ENCODE measurements at places on chromosomes 2 and 18.

- no peak for DNase-seq
Measured at GRCh38 chr2:60873381-60873780, 8.0 kb upstream of the REL start.

GRCh38 chr18:13564579-13564978, 161.8 kb downstream of the FAM210A start:
- no peak for DNase-seq

- no peak for DNase-seq
Measured at GRCh38 chr2:55490554-55490953, 29.0 kb upstream of the CFAP36 start.

DNA sequence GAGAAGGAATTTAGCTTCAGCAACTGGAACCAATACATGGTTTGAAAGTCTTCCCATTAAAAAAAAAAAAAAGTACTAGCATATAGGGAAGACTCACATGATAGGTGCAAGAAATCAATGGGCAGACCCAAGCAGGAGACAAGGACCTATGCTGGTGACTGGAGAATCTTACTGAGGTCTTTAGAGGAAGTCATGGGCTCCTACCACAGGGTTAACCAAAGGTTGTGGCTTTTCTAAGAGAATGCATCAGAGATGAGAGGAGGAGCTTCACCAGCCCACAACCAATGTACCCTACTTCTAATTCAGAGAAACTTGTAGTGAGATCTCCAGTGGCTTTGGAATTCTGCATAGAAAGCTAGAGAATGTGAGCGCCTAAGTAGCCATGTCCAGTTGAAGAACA, 207.4 kb downstream of the NCKAP5 start:
- DNase-seq = no peak

DNA sequence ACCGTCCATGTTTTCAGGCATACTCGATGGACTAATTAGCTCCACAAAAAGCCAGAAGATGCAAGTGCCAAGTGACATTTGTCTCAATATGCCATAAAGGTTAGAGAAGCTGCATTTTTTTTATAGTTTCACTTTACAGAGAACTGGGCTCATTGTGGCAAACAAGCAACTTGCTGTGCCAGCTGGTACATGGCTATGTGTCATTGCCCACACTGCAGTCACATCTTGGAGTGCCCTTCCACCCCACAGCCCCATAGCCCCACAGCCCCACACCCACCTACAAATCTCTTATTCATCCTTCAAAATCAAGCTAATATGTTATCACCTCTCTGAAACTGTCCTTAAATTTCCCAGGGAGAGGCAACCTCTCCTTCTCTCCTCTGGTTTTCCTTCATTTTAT, 451.9 kb downstream of the ARHGAP15 start:
- DNase-seq = no peak

DNA sequence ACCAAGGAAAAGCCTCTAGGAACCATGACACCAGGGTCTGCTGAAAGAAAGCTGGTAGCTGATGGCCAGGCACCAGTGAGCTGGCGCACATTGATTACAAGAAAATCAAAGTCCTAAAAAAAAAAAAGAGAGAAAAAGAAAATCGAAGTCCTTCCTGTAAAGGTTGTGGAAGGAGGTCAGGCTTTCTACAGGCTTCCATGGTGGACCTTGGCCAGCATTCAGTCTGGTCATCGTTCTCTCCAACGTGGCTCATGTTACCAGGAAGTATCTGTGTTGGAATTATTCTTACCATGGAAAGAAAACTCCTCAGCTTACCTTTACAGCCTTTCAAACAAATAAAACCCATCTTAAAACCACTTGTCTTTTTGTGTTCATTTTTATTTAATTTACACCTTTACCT, 65.6 kb downstream of the CYB5A start:
- no peak for DNase-seq

DNA sequence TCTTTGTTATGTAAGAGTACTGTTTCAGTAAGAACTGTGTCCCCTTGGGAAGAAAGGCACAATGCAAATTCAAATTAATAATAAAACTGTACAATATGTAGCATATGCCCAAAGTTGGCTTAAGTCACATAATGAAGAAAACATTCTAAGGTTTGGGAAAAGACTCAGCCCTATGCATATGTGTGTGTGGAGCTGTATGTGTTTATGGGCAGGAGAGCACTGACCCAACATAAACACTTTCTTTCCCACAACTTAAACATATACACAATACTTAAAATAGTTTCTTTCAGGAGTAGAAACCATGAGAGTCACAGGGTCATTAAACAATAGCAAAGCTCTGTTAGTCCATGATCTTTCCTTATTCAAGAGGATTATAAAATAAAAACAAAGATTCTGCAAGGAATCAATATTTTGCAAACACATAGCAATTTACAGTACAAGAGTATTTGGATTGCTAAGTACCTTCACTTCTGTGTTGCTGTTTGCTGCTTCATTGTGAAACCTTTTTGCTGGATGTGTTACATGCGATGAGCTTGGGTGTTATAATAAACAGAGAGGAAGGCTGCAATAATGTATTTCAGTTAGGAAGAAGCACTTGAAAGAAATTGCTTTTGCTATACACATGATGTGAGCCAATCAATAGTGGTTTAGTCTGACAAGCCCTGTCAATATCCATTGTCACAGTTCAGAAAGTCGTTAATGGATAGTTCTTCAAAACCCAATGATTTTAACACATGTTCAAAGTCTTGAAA, 347.3 kb downstream of the ARHGAP15 start:
- DNase-seq = no peak

GRCh38 chr2:153235516-153235915, 243.0 kb downstream of the RPRM start:
- DNase-seq = no peak

- DNase-seq = no peak
Measured at GRCh38 chr2:68098291-68098797, 35.5 kb upstream of the C1D start.

Data from liver (tissue), 10 donors.